ENCODE measurements at places on chromosomes 5 and 9. TPM values are rescaled to one million over a fixed set of nuclear protein-coding genes. Genes with fewer than 3 reads are reported as not detected.

DNA sequence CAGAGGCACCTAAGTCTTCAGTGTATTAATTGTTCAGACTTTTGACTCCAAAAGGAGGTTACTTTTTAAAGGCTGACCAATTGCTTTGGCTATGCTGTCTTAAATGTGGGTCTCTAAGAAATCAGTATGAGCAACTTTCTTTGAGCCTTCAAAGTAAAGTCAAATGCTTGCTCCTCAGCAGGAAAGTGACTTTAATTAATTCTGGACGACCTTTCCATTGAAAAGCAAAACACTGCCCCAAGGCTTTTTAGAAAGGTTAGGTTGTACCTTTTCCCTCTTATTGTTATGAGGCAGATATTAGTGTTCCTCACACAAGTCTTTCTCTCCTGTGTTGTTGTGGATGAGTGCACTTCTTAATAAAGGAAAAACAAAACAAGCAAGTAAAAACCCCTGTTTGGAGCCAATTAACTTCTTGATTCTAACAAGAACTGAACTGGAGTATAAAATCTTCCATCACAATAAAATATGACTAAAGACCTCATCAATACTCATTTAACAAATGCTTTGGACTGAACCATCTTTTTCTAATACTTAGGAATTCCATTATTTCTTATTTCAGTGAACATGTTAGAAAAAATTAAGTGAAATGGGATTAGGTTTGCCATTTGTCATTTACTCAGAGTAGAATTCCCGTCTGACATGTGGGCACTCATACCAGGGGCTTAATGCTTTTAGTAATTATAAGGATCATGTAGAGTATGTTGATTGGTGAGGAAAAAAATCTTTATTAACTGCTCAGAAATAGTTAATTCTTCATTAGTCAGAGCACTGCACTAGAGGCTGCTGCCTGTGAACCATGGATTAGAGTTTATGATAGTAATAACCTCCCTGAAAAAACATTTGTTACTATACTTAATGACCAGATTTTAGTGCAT, 159.1 kb upstream of the ZNF608 start:
- DNase-seq, result no peak

- DNase-seq, result no peak
Observed at GRCh38 chr5:171386861-171387344, 746 bp upstream of the NPM1 start.

- DNase-seq, result no peak
Observed at GRCh38 chr5:2184563-2185540, 302.1 kb upstream of the IRX4 start.

- no peak for DNase-seq
Observed at GRCh38 chr5:80083101-80083890, 48.1 kb downstream of the THBS4 start.

DNA sequence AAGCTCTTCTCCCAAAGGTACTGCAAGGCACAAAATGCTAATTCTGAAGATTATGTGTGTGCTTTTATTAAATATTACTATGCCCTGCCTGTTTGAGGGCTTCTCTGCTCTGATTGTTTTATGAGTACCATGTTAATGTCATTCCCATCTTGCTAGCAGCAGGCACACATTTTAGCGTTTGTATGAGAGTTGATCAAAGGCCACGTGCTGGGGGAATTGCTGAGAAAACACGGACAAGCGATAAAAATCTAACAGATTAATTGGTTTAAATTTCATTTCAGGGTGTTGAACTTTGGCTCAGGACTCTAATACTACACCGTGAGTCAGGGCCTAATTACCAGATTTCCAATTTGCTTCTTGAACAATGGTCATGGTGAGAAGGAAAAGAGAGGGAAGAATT, 298.4 kb downstream of the EBF1 start:
- DNase-seq, result no peak

GRCh38 chr5:82601861-82602260, 323.7 kb upstream of the RPS23 start:
- no peak for DNase-seq

GRCh38 chr5:124728331-124728967, 18.0 kb downstream of the ZNF608 start:
- no peak for DNase-seq

DNA sequence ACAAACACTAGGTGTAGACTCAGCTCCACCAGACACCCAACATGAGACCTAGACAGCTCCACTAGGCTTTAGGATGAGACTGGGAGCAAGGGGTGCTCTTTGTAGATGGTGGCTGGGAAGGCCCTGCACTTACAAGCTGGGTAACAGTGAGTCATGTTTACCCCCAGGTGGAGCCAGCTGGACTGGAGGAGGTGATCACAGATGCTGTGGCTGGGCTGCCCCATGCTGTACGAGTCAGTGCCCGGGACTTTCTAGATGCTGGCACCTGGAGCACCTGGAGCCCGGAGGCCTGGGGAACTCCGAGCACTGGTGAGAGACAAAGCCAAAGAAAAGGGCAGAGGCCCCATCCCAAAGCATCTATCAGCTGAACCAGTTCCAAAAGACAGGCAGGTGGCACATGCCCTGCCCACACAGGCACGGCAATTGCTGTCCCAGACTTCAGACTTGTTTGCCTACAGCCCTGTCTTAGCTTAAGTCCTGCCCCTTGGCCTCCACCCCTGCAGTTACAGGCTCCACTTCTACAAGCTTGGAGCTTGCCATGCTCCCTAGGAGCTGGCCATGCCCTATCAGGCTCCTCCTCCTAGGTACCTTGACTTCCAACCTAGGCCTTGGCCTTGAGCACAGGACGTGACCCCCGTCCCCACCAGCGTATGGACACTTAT, 2.7 kb downstream of the CCL27 start:
- DNase-seq, result no peak

GRCh38 chr9:91583161-91583875, 159.7 kb upstream of the NFIL3 start:
- DNase-seq, result no peak

- no peak for DNase-seq
Observed at GRCh38 chr9:7799944-7800285, 337 bp upstream of the DMAC1 start.

DNA sequence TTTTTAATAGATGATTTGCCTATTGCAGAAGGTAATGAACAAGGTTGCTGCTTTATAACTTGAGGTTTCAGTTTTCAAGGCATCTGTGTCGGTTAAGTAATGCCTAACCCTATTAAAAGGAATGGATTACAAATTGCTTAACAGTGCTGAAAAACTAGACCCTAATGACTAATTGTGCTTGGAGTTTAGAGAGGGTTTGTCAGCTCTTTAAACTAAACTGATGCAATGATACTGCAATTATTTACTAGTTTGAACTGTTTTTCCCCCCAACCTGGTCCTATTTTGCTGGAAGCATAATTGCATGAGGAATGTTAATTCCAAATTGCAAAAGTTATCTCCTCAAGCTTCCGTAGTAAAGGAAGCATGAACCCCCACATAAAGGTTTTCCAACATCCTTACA, 39.3 kb upstream of the TLX3 start:
- no peak for DNase-seq

GRCh38 chr5:80960531-80961375, 590 bp downstream of the RASGRF2 start:
- DNase-seq, result peak; percentile 6

- DNase-seq, result no peak
Observed at GRCh38 chr5:150253416-150254208, 36.0 kb downstream of the CAMK2A start.

- DNase-seq, result no peak
Observed at GRCh38 chr9:34246453-34246852, 67.6 kb downstream of the UBAP1 start.

DNA sequence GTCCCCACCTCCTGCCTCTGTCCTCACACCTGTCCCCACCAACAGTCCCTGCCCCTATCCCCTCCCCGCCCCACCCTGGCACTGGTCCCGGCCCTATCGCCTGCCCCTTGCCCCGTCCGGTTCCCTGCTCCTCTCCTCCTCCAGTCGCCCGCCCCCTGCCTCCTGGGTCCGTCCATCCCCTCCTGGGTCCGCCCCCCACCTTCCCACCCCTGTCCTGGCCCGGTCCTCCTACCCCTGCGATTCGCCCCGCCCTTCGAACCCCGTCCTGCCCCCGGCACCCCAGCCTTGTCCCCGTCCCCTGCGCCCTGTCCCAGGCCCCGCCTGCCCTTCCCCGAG, 372 bp downstream of the EDF1 start:
- no peak for DNase-seq

GRCh38 chr5:57447658-57448057, 35.0 kb downstream of the ACTBL2 start:
- DNase-seq, result no peak

- DNase-seq, result no peak
Observed at GRCh38 chr9:99037769-99038483, 67.0 kb upstream of the TGFBR1 start.

GRCh38 chr9:3397766-3398165, 128.0 kb downstream of the RFX3 start:
- no peak for DNase-seq

GRCh38 chr5:80622756-80623155, 31.7 kb upstream of the MSH3 start:
- DNase-seq, result no peak

DNA sequence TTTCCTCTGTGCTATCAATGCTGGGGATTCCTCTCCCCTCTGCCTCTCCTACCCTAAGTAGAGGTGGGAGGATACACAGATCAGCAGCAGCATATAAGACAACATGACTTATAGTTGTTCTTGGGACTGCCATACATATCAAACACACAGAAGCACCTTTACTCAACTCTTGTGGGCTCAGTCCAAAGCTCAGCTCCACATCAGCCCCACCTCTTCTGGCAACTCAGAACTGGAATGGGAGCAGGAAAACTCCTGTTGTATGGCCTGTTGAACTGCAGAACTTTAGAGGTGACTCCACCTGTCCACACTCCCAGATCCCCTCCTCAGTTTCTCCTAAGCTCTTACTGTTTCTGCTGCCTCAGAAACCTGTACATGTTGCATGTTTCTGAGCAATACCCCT, 127.8 kb downstream of the SV2C start:
- DNase-seq, result no peak

DNA sequence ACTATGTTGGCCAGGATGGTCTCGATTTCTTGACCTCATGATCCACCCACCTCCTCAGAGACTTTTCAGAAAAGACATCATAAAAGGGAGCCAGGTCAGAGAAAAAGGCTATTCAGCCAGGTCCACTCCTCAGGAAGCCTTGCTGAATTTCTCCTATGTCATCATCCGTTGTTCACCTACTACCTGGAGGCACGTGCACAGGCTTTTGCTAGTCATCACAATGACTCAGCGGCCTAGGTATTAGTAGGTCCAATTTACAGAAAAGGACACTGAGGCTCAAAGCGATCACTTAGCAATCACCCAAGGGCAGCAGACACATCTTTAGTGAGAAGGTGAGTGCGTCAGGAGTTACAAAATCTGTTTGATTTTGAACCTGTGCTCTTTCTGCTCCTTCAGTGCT, 72.3 kb upstream of the RAD23B start:
- DNase-seq, result no peak

DNA sequence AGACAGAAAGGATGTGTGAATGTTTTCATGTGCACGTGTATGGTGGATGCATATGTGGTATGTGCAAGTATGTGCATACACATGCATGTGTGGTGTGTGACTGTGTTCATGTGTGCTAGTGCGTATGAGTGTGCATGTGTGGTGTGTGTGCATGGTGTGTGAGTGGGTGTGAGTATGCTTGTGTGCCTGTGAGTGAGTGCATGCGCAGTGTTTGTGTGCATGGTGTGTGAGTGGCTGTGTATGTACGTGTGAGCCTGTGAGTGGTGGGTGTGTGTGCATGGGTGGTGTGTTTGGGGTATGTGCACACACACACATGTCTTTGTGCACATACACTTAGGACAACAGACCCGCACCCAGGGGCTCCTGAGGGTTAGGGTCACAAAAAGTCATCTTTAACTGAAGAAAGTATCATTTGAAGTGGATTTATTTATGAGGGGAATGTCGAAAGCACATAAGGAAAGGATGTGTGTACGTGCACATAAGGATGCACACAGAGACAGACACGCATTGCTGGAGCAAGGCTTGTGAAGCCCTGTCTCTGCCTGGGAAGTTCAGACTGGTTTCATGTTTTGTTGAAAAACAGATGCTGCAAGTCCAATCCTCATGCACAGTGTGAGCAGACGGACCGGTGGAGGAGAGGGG, 237.0 kb downstream of the SYK start:
- DNase-seq, result no peak

DNA sequence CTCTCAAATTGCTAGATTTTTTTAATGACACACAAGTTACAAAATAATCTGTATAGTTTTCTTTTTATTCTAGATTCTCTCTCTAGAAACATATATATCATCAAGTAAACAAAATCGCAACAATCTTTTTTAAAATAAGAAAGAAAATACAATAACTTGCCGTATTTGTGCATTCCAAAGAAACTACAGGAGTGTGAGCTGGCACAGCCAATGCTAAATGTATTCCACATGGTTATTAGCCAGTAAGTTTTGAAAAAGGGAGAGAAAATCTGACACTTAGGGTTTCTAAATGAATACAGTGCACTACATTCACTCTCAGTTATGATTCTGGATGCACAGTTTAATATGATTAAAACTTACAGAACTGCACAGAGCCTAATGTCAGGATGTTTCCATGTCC, 117.9 kb downstream of the BNC2 start:
- no peak for DNase-seq

DNA sequence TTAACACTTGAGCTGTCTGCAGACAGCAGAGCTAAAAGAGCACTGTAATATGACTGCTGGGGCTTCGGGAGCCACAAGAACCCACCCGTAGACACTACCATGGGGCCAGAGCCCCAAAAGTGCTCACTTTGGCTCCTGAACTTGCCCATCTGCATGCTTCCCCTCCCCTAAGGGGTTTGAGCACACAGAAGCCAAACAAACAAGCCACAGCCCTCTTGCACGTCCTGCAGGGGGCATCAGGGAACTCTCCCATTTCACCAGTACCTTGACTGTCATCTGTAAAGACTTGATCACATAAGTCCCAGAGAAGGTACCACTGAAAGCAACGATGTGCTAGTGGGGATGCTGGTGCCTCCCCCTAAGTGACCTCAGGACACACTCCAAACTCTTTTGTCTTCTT, 681.8 kb downstream of the SEMA5A start:
- no peak for DNase-seq

DNA sequence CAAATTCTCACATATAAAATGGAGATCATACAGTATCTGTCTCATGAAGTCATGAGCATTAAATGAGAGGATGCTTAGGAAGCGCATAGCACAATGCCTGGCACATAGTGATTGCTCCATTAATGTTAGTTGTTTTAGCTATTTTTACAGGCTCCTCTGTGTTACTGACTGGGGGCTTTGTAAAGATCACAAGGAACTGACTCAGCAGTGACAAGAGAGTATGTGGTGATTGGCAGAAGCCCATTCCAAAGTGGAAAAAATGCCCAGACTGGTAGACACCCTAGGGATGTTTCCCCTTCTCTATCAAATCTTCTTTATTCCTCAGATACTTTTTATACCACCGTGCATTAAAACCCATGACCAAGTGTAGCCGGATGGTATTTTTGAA, 33.5 kb downstream of the ABLIM3 start:
- no peak for DNase-seq

FCN1 gene
- total RNA-seq, result not detected

FCN2 gene
- total RNA-seq, result not detected

GDF9 gene
- total RNA-seq, result 0.49 TPM

GABRA1 gene
- total RNA-seq, result not detected

HTR4 gene
- not detected for total RNA-seq

PCDHB4 gene
- 2.6 TPM for total RNA-seq

TMEM252 gene
- total RNA-seq, result not detected

FOXD4L3 gene
- total RNA-seq, result not detected

DIRAS2 gene
- 0.77 TPM for total RNA-seq

HMMR gene
- 44.4 TPM for total RNA-seq

PAX5 gene
- 18.1 TPM for total RNA-seq

Measured in neural crest cell (in vitro differentiated cells).